NCI-H2171 treated with DMSO at 0.1 percent for 48 hours (cell line): ENCODE measurements at places on chromosomes 12 and 14.

GRCh38 chr14:91220581-91221000, 23.9 kb downstream of the GPR68 start:
- DNase-seq: peak; percentile 93

- no peak for DNase-seq
These were observed 991.9 kb downstream of the TMEM121 start for GRCh38 chr14:106518054-106518943.

- DNase-seq: no peak
These were observed 16.4 kb downstream of the FAM234B start for GRCh38 chr12:13060581-13060980.

- no peak for DNase-seq
These were observed 10.9 kb downstream of the HDAC7 start for GRCh38 chr12:47808574-47809365.

DNA sequence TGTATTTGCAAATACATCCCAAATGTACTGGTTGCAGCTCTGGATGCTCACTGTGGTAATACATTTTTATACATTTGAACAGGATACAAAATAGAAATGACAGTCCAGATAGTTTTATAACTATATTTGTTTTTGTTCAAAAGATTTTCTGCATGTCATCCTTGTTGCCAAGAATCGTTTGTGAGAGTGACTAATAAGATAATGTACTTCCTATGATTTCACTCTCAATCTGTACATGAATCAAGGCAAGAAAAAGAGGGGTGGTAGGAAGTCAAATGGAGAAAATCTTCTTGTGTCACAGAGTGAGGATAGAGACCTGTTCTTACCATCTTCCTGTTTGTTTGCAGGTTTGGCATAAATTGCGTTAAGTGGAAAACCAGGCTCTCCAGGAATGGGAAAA, 13.9 kb downstream of the ARPC3 start:
- no peak for DNase-seq

- DNase-seq: no peak
These were observed 235.5 kb downstream of the AKAP6 start for GRCh38 chr14:32564596-32564995.

DNA sequence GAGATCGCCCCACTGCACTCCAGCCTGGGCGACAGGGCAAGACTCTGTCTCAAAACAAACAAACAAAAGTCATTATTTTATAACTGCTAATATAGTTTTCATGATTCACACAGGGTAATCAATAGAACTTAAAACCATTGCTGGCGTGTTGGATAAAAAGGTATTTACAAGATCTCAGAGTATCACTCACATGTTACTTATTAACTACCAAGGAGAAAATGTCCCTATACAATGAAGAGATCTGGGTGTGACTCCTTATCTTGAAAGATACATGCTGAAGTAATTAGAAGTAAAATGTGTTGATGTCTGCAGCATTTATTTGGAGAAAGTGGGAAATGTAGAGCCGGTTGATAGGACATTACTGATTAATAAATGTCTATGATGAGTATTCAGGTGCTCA, 57.3 kb upstream of the PIK3C2G start:
- DNase-seq: no peak

GRCh38 chr12:126093908-126094307, 1028.7 kb downstream of the AACS start:
- DNase-seq: peak; percentile 24

GRCh38 chr12:52692254-52692653, 11.1 kb downstream of the KRT77 start:
- DNase-seq: no peak

DNA sequence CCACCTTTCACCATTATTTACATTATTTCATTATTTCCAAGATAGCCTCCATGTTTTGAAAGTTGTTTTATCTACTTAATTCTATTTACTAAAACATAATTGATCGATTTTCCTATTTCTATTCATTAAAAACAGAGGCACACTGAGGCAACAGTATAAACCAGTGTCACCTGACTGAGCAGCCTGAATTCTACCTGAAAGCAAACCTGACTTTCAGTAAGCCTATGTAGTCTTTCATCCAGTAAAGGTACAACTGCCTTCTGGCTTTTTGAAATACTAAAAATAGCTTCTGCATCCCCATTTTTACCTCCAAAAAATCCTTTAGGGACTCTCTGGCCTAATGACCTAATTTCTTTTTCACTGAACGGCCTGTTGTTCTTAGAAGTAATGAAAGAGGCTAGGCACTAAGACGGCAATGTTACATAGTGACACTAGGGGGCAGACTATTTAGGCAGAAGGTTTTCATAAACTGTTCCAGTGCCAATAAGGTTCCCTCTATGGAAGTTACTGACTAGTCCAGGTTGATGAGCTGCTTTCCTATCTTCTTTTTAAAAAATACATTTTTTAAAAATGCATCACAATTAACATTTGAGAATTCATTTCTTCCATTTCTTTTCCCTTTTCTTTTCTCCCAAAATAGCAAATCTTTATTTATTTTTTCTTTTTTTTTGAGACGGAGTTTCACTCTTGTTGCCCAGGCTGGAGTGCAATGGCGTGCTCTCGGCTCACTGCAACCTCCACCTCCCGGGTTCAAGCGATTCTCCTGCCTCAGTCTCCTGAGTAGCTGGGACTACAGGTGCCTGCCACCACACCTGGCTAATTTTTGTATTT, 17.5 kb downstream of the ANAPC5 start:
- DNase-seq: peak; percentile 79

GRCh38 chr14:68527329-68527851, 265.5 kb downstream of the ZFP36L1 start:
- DNase-seq: no peak

DNA sequence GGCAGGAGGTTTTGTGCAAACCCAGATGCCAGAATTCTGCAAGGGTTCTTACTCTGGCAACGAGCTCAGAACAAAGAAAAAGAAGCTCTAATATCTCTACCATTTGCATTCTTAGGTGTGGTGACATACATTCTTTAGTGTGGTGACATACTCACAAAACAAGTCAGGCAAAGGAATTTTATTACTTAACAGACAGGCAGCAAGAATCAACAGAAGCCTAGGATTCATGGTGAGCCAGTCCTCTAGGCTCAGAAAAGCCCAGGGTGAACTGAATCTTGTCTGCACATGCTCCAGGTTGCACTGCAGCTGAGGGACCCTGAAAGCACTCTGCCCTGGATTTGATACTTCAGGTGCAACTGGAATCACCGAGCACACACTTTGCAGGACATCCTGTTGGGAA, 122.4 kb upstream of the PTPRQ start:
- DNase-seq: no peak

DNA sequence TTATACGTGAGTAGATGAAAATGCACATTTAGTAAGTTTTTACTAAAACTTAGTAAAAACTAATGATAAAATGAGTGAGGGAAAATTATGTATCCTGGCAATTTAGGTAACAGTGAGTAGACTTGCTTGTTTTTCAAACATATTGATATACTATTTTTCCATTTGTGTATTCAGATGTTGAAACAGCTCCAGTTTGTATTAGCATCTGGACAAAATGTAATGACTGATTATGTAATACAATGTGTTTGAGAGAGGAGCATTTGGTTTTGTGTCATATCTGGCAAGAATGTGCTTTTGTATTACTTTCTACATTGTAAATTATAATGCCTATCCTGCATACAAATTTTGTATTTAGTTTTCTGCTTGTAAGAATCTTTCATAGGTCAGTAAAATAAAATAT, 5.6 kb downstream of the CNOT2 start:
- DNase-seq: no peak

GRCh38 chr12:66002812-66003211, 127.7 kb downstream of the LLPH start:
- DNase-seq: no peak

DNA sequence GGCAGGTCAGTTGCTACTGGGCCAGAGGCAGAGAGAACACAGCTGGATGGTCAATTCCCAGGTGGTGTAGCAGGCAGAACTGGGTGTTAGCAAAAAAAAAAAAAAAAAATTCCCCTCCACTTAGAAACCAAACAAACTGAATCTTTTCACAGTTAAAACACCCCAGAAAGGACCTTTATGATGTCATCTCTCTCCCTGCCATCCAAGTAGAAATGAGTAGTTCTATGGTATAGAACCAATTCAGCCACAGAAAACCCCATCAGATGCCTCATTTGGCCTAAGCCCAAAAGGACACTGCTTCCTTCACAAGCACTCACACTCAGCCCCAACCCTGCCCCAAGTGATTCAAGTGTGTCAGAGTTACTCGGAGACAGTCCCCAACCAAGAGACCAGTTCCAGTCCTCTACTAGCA, 230.8 kb downstream of the DPF3 start:
- DNase-seq: no peak

- no peak for DNase-seq
These were observed 417.5 kb upstream of the ATP2B1 start for GRCh38 chr12:90126125-90126524.

GRCh38 chr12:45231515-45232145, 15.7 kb downstream of the ANO6 start:
- DNase-seq: no peak

DNA sequence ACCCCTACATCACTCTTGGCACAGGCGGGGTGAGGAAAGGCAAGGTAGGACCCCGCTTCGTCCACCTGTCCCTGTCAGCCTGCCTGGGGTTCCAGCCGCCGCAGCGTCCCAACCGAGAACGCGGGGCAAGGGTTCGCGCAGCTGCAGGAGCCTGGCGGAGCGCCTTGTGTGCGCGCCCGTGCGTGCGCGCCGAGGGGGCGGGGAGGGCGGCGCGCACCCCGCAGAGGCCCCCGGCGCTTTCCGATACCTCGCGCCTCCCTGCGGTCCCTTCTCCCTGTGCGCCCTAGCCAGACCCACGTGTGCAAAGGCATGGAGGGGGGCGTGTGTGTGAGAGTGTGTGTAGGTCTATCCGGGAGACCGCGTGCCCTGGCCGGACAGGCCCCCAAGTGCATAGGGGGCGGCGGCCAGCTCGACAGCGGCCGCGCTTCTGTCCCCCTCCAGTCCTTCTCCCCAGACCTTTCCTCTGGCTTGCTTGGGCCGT, 122.4 kb downstream of the TSPAN9 start:
- DNase-seq: peak; percentile 85

DNA sequence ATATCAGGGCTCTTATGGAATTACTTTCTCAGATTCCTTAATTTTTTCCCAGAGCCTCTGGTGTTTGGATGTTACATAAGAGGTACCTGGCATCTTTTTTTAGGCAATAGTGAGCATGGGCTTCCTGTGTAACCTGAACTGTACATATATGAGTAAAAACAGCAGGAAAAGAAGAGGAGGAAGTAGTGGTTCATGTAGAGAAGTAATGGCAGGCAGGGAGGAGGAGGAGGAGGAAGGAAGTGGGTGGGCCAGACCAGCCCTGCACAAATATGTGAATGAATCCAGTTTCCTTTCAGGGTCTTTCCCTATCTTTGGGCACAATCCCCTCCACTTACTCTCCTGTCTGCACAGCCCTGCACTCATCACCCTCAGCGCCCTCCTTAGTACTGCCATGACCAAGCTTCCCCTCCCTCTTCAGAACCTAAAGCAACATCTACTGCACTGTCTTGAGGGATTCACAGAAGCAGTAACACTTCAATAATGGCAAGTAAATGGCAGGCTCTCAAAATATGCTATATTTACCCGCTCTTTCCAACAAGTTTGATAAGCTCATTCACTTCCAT, 40.9 kb upstream of the GSG1 start:
- DNase-seq: no peak

DNA sequence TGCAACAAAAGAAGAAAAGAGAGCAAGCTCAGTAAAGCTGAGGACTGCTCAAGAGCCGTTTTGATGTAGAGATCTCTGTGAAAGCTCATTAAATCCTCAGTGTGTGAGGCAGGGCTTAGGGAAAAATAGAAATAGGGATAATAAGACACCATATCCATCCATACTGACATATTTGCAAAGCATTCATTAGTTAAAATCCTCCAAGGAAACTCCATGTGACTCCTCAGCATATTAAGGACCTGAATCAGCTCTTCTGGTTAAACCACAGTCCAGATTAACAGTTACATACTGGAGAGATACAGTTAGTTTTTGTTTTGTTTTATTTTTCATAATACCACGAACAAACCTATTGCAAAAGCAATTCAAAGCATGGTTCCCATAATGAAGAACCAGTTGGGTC, 288.2 kb downstream of the PAWR start:
- no peak for DNase-seq

GRCh38 chr12:94545935-94546771, 86.5 kb upstream of the CEP83 start:
- peak; percentile 41 for DNase-seq

DNA sequence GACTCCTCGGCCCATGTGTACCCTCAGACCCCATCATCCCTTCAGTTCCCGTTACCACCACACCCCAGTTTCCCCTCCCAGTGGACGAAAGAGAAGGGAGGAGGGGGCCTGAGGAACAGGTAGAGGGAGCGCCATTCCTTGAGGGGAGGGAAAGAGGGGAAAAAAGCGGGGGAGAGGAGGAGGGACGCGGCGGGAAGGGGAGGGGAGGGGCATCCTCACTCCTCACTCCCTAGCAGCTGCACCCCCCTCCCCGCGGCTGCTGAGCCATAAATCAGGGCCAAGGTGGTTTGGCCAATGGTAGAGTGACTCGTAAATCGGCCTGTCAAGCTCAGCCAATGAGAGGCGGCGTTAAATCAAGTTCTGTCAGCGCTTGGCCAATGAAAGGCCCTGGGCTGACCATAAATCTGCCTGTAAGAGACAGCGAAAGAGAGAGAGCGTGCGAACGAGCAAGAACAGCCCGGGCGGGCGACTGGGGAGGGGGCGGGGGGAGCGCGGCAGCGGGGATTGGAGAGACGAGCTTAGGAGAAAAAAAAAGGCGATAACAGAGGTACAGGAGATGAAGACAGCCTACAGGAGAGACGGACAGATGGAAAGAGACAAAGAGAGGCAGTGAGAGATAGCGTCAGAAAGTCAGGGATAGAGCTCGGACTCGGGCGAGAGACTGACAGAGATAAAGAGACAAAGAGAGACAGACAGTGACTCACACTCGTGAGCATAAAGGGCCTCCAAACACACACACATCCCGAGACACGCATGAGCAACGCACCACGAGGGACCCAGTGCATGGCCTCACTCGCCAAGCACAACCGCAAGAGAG, 5.1 kb downstream of the GPR84 start:
- DNase-seq: peak; percentile 100

DNA sequence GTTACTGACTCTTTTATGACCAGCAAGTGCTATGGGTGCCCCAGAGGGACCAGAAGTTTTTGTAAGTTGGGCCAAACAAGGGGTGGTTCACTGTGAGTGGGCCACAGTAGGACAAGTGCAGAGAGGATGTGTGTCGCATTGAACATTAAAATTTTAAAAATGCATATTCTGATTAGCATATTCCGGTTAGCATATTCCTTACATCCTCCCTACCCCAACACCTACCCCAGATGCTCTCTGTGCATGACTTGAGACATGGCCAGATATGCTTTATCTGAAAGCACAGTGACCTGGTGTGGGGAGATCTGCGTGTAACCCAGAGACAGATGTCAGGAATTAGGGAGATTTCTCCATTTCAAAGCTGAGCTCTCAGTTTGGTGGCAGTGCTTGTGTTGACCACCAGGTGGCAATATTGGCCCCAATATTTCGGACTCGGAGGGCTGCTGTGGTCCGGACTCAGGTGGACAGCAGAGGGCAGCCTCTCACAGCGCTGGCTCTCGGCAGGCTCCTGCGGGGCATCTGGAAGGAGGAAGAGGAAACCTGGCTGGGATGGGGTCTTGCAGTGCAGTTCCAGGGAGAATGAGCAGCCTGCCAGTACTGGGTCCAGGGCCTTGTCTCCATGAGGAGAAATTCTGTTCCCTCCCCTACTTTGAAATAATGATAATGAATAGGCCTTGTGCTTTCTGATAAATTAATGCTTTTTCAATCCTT, 1.6 kb upstream of the CEBPE start:
- peak; percentile 88 for DNase-seq

GRCh38 chr12:113325916-113326315, 9.0 kb downstream of the SLC8B1 start:
- DNase-seq: no peak
